H54 (cell line): ENCODE measurements at places on chromosomes 2 and 18.

GRCh38 chr2:156380117-156380645 is 47.7 kb upstream of the NR4A2 start:
- DNase-seq, result no peak

DNA sequence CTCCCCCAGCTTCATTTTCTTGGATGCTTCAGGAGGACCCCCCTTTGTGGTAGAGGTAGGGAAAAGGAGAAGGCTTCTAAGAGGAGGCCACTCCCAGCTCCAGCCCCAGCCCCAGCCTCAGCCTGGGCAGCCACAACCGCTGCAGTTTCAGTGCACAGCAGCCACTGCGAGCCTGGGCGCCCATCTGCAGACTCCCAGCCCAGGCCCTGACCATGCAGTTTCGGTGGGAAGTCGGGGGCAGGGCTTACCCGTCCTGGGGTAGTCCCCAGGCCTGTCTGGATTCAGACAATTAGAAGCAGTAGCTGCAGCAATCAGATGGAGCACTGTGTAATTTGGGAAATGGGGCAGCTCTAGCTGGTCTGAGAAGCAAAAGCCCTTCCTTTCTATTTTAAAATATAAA is 28.6 kb downstream of the ITM2C start:
- no peak for DNase-seq

- DNase-seq, result no peak
Observed at GRCh38 chr18:60446821-60447220, 74.2 kb upstream of the MC4R start.

- DNase-seq, result no peak
Observed at GRCh38 chr18:9683418-9684396, 24.4 kb upstream of the RAB31 start.

DNA sequence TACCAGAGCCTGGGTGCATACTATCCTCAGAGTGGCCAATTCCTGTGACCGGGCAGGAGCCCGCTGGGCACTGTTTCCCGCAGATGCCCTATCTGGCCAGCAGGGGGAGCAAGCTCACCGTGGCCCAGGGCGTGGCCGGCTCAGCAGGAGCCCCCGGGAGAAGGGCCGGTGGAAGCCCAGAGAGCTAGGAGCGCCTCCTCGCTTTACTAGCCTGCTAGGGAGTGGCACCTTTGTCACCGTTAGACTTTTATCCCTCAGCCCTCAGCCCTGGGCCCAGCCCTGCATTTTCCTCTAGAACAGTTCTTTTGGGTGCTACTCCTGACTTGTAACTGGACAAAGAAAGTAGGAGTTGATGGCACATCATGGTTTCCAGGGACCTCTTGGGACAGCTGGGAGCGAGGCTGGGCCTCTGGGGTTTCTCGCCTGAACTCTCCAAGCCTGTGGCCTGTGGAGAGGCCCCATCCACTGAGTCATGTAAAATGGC is 24.0 kb downstream of the TMEM177 start:
- DNase-seq, result peak; percentile 84

DNA sequence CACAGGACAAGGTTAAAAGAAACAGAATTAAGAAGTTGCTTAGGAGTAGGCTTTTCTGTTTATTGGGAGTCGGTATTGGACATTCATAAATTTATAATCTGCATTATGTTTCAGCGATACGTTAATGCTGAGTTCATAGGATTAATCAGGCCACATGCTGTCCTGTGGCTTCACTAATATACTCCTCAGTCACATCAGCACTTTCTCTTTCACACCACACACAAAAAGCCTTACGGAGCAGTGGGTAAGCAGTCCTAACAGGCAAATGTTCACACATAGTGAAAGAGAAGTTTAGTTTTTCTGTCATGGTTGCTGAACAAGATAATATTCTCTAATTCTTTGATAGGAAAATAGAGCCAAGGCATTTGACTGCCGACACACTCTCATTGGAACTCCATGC is 411.7 kb upstream of the RAB12 start:
- no peak for DNase-seq

DNA sequence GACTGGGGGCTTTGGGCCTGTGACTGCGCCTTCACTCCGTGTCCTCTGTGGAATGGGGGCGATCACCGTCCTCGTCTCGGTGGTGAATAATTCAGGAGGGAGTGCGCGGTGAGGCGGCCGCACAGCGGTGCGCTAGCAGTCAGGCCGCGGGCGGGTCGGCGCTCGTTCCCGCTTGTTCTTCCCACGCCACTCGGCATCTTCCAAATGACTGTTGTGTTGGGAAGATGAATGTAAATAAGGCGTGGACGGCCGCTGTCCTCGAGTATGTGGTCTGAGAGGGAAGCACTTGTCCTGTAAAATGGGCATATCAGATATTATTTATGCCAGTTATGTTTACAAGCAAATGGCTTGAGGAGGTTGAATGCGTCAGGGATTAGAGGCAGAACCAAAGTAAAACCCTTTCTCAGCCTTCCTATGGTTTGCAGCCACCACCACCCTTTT is 608 bp upstream of the VPS4B start:
- DNase-seq, result no peak

- DNase-seq, result no peak
Observed at GRCh38 chr2:71064754-71065621, 3.5 kb upstream of the NAGK start.

GRCh38 chr2:214533541-214533940 is 122.7 kb downstream of the VWC2L start:
- DNase-seq, result no peak

DNA sequence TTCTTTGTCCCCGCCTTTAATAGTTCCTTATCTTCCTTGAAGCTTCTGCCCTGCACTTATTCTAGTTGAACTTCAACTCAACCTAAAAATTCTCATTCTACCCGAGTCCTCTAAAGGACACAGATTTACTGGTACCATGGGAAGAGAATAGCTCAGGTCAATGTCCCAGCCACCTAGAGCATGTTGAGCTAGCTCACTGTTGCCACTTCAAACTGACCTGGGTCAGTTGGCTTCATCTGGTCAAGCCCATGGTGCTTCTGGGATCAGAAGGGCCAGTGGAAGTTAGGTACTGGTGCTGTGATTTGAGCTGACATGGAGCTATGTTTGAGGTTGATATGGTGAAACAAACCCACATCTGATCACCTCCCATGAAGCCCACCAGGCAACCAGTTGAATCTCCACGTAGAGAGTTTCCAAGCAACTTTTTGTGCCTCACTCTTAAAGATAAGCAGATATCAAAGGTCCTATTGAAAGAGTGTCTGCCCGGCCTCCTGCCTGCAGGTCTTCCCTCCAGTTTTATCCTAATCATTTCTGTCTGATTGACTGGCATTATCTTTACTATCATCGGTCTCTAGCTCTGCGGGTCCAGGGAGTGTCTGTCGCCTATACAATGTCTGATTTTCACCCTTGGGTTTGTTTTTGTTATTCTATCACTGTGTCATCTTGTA is 17.2 kb downstream of the GREB1 start:
- no peak for DNase-seq

DNA sequence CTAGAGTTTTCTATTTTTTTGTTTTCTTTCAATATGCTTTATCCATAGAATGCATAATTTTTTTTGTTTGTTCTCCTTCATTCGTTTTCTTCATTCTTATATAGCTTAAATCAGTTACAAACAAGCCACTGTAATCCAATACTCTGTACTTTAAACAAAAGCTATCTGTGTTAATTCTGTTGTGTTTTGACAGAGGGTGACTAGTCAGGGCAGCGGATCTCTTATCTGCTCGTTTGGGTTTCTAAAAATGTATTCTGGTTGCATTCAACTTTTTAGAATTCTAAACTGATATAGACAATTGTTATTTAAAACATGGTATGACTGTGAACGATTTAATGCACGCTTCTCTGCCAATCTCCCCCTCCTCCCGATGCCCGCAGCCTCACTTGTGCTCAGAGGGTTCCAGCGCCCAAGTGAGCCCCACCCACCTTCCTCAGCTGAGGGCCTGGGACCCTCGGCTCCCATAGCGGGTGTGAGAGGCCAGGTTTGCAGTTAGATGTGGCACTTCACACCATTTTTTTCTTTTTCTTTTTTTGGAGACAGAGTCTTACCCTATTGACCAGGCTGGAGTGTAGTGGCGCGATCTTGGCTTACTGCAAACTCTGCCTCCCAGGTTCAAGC is 44.1 kb downstream of the NCK2 start:
- no peak for DNase-seq

GRCh38 chr2:126382998-126383397 is 273.0 kb upstream of the GYPC start:
- no peak for DNase-seq

GRCh38 chr2:212532585-212532984 is 6.0 kb downstream of the ERBB4 start:
- no peak for DNase-seq

DNA sequence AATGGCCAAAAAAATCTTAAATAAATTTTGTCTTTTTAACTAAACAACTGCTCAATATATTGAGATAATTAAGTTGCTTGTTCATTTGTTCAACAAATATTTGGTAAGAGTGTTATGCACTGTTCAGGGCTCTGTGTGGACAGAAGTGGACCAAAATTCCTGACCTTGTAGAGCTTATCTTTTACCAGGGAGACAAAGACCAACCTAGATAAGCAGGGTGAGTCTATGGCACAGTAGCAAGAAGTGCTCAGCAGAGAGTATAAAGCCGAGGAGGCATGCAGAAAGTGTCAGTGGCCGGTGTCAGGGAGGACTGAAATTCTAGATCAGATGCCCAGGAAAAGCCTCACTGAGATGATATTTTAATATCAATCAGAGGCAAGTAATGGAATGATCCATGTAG is 2.6 kb downstream of the RAB27B start:
- no peak for DNase-seq

GRCh38 chr18:77316008-77316407 is 66.4 kb downstream of the GALR1 start:
- DNase-seq, result no peak

- DNase-seq, result no peak
Observed at GRCh38 chr18:24762511-24762910, 302.1 kb downstream of the HRH4 start.

- no peak for DNase-seq
Observed at GRCh38 chr2:110104025-110104771, 11.4 kb downstream of the MALL start.

DNA sequence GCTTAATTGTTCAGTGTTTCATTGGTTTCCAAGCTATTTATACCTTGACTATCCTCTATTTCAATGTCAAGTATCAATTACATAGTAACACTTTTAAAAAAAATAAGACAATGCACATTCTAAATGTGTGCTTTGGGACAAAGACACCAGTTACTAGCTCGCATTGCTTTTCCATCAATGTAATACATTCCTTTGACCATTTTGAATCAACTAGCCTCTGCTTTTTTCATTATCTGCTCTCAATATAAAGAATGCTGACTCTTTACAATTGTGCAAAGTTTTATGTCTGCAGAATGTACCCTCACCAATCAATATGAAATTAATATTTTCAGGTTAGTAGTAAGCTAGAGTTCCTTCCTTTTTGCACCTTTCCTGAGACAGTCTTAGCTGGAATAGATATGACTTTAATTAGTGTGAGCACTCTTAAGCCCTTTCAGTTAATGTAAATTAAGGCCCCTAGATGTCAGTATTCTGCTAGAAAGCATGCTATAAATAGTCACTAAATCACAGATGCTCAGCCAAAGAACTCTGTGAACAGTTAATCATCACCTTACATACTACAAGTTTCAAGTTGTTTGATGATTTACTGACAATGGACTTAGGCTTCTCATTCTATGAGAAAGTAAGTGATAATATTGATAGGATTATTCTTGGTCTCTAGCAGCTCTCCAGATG is 413.6 kb downstream of the PTH2R start:
- DNase-seq, result no peak

GRCh38 chr2:25480561-25480960 is 138.8 kb upstream of the DNMT3A start:
- DNase-seq, result no peak

DNA sequence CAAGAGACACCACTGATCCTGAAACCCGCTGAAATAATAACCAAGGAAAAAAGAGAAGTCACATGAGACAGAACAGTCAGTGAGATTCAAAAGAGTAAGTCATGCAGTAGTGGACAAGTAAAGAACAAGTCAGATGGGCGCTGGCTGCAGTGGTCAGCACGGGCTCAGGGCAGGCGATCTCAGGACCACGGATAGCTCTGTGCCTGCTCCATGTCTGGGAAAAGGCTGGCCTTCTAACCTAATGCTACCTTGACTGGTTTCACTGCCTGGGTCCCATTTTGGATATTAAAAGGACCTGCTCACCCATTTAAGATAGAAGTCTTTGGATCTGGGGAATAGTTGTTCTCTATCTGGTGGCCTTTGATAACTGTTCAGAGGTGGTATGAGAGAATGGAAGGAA is 61.7 kb upstream of the LCLAT1 start:
- DNase-seq, result no peak

GRCh38 chr2:191863988-191864387 is 17.1 kb upstream of the CAVIN2 start:
- DNase-seq, result no peak

DNA sequence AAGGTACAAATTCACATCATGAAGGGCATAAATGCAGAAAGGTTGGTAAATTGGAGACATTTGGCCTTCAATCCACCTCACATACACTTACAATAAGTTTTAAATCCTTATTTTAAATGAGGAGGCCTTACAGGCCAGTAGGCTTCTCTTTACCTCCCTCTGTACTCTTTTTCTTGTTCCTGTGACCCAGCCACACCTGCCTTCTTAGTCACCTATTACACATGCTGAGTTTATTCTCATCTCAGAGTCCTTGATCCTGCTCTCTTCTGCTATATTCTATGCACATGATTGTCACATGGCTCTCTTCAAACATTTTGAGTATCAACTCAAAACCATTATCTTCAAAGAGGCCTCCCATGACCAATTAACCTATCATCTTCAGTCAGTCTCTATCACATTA is 491.5 kb downstream of the SATB2 start:
- no peak for DNase-seq

DNA sequence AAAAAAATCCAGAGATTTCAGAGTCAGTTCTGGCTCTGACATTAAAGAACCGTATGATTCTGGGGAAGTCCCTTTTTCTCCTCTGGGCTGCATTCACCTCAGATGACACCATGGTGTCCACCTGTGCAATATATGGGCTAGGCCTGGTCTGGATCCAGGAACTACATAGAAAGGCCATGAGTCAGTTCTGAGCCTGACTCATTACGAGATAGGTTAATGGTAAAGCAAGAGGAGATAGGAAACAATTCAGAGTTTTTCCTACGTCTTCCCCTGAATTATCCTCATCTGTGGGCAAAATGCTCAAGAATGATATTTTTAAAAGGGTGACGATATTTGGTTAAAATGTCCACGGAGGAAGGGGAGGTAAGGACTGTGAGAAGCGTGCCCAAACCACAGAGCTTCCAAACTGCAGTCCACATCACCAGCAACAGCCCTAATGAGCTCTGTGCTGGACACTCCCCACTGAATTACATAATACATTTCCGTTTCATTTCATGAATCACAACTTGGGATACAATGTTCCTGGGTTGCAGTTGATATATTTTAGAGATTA is 180.1 kb upstream of the OSR1 start:
- DNase-seq, result peak; percentile 27
